Heart right ventricle (tissue), 16 donors: ENCODE measurements at places on chromosomes 1 and 21.

DNA sequence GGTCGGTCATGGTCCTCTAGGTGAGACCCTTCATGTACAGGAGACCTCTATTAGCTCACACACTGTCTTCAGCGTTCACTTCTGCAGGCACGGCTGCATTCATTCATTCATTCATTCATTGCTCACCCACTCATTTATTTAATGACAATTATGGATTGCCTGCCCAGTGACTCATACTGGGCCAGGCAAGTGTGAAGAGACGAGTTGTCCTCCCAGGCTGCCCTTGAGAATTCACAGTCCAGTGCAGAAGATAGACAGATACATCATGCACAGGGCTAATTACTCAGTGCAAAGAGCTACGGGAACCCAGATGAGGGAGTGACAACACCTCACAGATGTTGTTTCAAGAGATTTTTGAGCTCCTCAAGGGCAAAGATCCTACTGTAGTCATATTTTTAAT lies 248.4 kb downstream of the TNR start:
- no peak for DNase-seq

DNA sequence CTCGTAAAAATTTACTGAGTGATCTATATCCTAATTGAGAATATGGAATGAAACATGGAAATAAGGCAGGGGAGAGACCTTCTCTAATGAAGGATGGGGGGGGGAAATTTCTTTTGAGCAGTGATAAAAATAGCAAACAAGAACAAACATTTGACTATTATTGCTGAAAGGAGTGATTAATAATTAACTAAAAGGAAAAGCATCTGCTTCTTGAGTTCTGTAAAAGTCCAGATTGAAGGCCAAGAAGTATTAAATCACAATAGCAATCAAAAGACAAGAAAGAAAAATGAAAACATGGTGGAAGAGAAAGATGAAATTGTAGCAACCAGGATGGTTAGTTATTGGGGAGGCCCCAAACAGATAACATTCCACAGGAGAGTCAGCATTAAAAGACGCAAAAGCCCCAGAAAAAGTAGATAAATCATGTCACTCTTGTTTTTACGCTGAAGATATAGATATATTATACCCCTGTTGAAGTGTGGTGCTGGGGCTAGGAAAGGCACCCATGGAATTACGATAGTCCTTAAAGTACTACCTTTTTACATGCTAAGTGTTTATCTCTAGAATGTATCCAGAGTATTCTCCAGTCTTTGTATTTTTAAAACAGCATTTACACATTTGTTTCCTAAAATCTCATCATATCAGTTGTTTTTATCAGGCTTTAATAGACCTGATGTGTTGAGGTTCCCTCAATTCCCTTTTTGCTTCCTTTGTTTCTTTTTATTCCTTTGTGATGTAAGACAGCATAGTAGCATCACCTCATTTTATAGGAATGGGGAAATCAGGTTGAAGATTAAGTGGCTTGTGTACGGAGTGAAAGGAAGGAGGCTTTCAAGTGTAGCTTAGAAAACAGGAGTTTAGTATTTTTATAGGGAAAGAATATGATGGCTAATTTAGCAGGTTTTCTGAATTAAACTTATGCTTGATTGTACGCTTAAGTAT lies 28.9 kb downstream of the DISP1 start:
- no peak for DNase-seq

- DNase-seq, result no peak
Observed at GRCh38 chr21:19810779-19811178, 1187.4 kb upstream of the NCAM2 start.

DNA sequence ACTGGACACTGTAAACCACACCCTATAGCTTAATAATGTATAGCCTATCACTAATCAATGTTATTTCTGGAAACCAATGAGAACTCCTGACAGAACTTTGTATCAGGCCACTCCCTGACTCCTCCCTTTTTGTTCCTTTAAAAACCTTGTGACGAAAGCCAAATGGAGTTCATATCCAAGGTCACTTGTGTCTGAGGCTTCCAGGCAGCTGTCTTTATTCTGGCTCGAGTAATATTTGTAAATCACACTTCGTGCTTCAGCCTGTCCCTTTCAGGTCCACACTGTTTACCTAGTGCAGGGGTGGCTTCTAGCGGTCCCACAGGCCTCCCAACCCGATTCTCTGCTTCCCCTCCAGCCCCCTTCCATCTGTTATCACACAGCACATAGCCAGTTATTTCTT lies 16.2 kb upstream of the CAPN9 start:
- DNase-seq, result no peak

GRCh38 chr1:1430114-1430982 lies 5.1 kb upstream of the VWA1 start:
- peak; percentile 89 for DNase-seq

DNA sequence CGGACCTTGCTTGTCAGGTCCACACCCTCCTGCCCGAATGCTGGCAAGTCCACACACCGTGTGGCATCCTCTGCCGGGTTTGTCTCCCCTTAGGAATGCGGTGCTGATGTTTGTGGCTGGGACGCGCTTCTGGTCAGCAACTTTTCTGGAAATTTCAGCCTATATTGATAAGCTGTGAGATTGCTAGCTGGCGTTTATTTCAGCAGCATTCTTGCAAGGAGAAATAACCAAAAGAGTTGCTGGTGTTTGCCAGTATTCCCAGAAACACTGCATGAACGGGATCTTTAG lies 601 bp downstream of the CEPT1 start:
- DNase-seq, result no peak

DNA sequence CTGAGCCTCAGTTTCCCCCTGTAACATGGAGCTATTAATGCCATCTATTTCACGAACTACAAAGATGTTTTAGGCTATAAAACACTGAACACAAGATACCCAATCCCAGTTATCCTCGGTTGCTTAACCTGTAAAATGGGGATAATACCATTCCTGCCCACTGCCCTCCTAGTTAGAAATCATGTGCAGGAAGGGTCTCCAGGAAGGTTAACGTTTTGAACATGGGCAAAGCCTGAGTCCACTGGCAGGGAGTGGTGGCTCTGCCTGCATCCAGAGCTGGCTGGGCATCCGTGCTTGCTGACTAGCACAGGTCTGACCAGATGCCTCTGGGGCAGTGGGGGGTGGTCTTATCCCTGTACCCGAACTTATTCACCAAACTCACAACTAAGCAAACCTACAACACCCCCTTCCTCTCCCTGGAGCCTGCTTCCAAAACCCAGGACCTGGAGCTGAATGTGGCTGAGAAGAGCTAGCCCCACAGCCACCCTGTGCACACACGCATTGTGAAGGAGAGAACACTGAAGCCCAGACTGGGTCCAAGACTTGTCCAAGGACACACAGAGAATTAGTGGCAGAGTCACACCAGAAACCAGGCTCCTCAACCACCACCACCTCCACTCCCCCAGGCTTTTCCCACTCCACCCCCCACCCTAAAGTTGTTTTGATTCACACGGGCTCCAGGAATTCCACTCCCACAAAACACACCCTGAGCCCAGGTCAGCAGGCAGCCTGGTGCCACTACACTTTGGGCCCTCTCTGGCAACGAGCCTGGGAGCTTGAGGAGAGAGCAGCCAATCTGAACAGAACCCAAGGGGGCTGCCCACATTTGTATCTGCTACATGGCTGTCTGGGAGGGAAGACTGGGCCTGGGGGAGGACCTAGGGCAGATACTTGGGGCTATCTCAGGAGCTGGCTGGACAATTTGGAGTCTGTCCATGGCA lies 1.6 kb downstream of the E2F2 start:
- DNase-seq, result no peak

DNA sequence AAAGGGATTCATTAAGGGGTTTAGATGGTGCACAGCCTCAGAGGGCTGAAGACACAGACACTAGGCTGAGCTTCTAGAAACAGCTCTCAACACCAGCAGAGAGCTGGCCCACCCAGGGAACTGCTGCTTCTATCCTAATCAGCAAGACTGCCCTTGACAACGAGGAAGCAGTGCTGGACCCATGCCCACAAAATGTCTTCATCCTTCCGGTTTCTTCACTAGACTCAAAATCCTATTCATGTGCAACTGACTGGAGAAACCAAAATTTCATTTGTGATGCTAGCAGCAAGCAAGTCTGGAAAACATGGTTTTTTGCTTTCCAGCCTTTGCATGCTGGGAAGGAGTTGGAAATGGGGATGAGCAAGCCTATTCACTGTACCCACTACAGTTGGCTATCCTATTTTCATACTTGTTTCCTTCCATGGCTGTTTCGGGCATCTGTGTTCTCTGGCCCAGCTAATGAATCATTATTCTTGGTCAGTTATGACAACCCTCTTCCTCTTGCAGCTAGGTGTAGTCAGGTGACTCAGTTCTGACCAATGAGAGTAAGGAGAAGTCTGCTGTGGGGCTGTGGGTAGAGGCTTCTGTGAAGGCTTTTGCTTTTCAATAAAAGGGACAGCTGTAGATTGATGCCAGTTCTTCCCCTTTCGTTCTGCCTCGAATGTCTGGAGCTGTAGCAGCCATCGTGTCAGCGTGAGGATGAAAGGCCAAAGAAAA lies 14.6 kb upstream of the TMEM61 start:
- peak; percentile 32 for DNase-seq

DNA sequence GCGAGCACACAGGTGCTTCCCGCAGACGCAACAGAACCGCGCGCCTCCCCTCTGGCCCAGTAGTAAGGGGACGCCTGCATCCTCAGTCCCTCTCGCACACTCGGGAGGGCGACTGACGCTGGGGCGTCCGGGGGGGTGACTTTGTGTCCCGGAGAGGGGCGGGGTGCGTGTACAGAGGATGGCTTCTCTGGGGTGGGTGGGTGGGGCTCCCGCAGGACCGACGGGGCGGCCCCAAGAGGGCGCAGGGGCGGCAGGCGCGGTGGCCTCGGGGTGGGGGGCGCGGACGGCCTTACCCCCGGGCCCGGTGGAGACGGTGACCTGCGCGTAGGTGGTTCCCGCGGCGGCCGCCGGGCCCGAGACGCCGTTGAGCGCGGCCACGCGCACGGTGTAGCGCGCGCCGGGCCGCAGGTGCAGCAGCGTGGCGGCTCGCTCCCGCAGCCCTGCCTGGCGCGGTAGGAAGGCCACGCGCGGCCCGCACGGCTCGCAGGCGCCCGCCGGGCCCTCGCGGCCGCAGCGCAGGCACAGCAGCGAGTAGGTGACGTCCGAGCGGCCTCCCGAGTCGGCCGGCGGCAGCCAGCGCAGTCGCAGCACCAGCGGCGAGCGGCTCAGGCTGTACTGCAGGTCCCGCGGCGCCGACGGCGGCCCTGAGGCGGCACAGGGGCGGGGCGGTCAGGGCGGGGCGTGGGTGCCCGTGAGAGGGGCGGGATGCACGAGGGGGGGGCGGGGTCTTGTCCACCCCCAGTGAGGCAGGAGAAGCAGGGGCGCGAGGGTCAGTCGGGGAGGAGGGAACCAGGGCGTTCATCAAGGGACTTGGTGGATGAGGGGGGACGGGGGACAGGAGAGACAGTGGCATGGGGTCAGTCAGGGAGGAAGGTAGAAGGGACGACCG lies 12.1 kb downstream of the EPHA10 start:
- DNase-seq, result no peak

GRCh38 chr1:187408212-187409004 lies 579.7 kb downstream of the PLA2G4A start:
- DNase-seq, result no peak

DNA sequence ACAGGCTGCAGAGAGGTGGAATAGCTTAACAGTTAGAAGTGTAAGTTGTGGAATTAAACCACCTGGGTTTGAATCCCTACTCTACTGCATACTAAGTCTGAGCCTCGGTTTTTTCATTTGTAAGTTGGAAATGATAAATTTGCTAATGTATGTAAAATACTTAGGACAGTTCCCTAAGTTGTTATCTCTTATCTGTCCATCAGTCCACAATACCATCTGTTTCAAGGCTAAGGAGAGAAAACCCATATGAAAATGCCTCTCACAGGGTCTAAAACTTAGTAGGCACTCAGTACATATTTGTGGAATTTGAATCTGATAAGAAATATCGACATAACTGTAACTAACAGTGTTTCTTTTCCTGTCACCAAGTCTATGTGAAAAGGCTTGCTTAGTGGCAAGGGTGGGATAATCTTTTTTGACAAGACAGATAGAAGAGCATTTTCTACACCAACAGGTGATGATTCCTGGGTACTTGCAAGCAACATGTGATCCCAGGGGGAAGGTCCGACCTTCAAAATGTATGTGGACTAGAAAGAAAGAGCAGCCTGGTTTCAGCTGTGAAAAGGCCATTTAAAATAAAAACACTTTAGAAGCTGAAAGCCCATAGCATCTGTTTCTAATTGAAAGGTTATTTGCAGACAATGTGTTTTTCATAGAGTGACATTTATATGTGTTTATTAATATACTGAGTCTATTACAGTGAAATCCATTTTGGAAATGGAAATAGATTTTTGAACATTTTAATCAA lies 202.9 kb downstream of the HHAT start:
- DNase-seq, result no peak

DNA sequence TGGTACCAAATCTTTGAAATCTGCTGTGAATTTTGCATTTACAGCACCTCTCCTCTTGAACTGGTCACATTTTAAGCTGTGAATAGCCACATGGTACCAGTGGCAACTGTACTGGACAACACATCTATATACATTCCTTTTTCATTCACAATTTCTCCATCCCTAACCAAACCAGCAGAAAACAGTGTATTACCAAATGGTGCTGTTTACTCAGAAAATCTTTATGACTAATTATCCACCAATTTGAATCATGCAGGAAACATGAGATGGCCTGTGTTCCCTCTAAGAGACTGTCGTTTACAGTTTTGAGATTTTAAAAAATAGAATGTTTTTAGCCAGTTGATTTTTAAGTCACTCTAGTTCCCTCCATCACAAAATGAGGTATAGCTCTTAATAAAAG lies 17.6 kb upstream of the CCT8 start:
- DNase-seq, result no peak

DNA sequence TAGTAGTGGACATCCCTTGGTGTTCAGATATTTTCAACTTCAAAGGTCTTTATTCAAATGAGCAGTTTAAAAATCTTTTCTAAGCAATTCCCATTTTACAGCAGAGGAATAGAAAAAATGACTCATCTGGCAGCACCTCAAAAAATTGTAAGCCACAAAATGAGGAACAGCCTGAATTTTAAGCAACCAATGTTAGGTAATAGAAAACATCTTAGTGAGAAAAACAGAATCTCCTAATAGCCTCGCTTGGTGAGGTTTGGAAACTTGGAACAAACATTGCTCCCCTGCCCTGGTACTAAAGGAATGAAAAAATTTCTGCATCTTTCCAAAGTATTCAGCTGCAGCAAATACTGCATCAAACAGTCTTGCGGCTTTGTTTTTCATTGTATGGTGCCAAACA lies 264.4 kb downstream of the NTNG1 start:
- no peak for DNase-seq

DNA sequence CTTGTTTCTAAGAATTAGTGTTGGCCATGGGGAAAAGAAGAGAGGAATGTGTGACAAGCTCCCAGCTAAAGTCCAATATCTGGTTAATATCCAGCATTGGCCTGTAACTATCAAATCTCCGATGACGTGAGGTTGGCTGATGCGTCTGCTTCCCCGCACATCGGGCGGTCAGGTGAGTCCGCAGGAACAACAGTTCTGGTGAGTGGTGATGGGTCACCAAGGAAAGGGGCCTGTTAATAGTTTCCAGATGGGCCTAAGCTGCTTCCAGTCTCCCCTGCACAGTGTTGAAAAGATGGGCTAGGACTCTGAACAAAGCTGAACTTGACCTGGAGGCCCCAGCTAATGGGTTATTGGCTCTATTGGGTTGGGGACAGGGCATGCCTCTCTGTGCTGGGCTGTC lies 193.1 kb upstream of the EDN2 start:
- DNase-seq, result no peak
